ENCODE measurements at places on chromosomes 6 and 20.
A peak's percentile ranks its signal among the peaks of the same experiment; 100 is the strongest.

GRCh38 chr20:2707353-2708072, 14.9 kb downstream of the EBF4 start:
- DNase-seq: no peak

- no peak for DNase-seq
Observed at GRCh38 chr20:58911309-58911708, 58.8 kb downstream of the GNAS start.

GRCh38 chr20:23602241-23602640, 3.5 kb downstream of the CST9 start:
- DNase-seq: no peak

GRCh38 chr6:108672641-108673040, 111.9 kb downstream of the FOXO3 start:
- no peak for DNase-seq

- DNase-seq: peak; percentile 51
Observed at GRCh38 chr6:38259736-38260135, 380.0 kb downstream of the BTBD9 start.

DNA sequence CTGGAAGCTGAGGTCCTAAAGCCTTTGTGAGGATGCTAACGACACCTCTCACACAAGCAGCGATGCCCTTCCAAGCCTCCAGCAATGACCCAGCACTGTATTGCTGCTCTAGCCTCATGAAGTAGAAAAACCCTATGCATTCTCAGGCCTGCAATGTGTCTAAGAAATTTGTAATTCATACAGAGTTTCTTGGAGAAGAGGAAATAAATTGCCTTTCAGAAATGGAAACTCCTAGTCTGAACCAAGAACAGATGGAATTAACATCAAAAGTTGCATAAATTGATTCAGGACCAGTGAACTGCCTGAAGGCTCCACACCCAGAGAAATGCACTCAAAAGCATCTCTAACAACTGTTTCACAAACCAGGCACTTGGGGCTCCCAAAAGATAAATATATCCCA, 353.6 kb downstream of the ADGRB3 start:
- no peak for DNase-seq

DNA sequence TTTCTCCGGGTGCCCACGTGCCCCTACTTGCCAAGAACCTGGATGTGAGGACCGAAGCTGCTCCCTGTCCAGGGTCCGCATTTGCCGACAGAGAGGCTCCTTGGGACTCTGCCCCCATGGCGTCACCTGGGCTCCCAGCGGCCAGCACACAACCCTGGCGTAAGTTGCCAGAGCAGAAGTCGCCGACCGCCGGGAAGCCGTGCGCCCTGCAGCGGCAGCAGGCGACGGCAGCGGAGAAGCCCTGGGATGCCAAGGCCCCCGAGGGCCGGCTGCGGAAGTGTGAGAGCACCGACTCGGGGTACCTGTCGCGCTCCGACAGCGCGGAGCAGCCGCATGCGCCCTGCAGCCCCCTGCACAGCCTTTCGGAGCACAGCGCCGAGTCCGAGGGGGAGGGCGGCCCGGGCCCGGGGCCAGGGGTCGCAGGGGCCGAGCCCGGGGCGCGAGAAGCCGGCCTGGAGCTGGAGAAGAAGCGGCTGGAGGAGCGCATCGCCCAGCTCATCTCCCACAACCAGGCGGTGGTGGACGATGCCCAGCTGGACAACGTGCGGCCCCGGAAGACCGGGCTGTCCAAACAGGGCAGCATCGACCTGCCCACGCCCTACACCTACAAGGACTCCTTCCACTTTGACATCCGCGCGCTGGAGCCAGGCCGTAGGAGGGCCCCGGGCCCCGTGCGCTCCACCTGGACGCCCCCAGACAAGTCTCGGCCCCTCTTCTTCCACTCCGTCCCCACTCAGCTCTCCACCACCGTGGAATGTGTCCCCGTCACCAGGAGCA, 28.3 kb downstream of the ZNF831 start:
- no peak for DNase-seq

GRCh38 chr6:3222506-3223038, 4.9 kb downstream of the TUBB2B start:
- DNase-seq: no peak

DNA sequence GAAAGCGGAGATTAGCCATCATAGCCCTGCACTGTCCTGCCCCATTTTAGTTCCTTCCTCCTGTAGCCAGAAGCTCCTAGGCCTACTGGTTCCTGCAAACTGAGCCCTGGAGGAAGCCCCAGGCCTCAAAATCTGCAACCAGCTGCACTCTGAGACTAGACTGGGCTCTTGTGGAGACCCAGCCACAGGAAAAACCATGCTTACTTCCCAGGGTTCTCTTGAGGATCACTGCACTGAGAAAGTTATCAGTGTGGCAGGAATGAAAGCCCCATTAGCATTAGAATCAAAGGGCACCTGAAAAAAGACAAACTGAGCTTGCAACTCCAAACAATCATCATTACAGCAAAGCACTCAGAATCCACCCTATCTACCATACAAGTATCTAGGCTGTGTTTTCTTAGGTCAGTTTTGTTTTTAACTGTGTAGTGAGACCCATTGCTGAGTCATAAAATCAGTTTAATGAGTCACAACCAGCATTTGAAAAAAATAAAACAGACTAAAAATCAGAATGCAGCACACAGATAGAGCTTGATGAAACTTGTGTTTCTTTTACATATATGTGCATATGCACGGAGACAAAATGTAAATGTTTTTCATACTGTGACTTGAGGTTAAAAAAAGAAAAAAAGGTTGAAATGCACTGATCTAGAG, 91.0 kb downstream of the UNC5CL start:
- DNase-seq: no peak

- no peak for DNase-seq
Observed at GRCh38 chr6:46380152-46380807, 111.0 kb downstream of the RCAN2 start.
